T-helper 1 cell (primary cell): ENCODE measurements at places on chromosomes 16 and 17.

- DNase-seq: no peak
Observed at GRCh38 chr17:44115585-44116415, 7.6 kb downstream of the HDAC5 start.

GRCh38 chr16:53761962-53762703, 58.2 kb downstream of the FTO start:
- DNase-seq: no peak

DNA sequence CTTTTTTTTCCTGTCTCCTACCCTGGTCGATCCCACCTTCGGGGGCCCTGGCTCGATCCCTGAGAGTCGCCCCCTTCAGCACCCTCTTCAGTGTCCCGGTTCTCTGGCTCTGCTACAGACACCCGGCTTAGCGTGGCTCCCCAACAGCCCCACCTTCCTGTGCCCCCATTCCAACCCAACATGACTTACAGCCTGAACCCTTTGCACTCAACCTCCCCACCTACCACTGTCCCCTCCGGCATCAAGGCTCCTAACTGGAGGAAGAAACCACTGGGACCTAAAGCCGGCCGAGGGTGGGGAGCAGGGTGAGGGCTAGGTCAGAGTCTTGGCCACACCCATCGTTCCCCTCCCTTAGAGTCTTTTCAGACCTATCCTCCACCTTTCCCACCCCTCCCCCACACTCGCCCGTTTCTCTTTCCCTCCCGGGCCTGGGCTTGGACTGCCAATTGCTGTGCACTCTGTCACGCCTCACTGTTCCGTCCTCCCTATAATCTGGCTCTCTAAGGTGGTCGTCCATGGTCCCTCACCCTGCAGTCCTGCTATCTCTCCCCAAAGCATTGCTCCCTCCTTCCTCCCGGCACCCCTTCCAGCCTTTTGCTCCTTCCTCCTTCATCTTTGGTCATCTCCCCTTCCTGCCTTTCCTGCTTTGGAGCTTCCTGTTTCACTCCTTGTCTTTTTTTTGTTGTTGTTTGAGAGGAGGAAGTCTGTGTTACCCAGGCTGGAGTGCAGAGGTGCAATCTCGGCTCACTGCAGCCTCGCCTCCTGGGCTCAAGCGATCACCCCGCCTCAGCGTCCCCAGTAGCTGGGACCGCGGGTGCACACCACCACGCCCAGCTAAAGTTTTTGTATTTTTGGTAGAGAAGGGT, 890 bp upstream of the CLDN7 start:
- no peak for DNase-seq

DNA sequence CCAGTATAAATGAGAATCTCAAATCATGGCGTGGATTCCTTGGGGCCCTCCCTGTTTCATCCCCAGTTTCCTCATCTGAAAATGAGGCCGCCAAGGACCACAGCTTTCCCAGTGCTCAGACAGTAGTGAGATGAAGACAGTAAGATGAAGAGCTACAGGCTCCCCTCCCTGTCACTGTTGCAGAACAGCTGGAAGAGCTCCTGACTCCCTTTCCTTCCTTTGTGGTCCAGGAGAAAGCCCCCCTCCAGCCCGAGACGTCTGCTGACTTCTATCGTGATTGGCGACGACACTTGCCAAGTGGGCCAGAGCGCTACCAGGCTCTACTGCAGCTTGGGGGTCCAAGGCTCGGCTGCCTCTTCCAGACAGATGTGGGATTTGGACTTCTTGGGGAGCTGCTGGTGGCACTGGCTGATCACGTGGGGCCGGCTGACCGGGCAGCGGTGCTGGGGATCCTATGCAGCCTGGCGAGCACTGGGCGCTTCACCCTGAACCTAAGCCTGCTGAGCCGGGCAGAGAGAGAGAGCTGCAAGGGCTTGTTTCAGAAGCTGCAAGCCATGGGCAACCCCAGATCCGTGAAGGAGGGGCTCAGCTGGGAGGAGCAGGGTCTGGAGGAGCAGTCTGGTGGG, 3.0 kb upstream of the EFTUD2 start:
- no peak for DNase-seq

- no peak for DNase-seq
Observed at GRCh38 chr17:55704401-55704800, 18.3 kb downstream of the TMEM100 start.

GRCh38 chr17:21280081-21280518, 4.4 kb upstream of the MAP2K3 start:
- peak; percentile 84 for DNase-seq

- no peak for DNase-seq
Observed at GRCh38 chr17:15744074-15744676, 12.1 kb downstream of the TBC1D26 start.

DNA sequence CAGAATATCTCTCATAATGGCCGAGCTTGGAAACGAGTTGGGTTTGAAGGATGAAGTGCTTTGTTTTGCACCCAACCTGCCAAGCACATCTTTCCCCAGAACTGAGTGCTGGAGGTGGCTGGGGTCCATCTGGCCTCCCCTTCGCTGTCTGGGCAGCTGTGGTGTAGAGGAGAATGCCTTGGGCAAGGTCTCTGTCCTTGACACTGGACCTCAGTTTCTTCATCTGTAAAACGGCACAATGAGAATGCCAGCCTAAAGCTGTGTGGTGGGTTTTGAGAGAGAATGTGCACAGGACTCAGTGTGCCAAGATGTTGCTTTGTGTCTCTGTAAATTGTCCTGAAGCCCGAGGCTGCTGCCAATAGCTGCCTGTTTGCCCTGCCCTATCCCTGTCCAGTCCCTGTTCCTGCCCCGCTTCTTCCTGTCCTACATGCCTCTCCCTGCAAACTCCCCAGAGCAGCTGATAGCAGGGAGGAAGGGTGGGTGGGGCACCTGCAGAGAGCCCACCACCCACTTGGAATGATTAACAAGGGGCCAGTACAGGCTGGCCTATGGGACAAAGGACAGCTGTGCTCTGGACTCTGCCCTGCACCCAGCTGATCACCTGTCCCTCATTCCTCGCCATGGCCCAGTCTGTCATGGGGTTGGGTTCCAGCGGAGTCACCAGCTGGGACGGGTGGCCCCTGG, 15.3 kb downstream of the LASP1 start:
- DNase-seq: no peak

GRCh38 chr17:39359994-39360393, 41.4 kb downstream of the FBXL20 start:
- no peak for DNase-seq

DNA sequence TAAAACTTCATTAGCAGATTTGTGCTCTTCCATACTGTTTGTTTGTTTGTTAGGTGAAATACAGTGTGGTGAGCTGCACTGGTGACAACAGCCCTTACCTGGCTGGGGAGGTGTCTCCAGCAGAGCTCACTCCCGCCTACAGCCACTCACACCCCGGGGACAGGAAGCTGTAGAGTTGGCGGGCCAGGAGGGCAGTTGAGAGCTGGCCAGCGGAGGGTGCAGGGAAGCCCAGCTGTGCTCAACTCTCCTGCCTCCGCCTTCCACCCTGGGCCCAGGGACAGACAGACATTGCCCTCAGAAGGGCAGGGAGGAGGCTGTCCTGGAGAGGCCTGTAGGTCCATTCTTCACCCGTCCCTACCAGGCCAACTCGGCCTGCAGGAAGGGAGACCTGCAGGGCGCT, 48.6 kb upstream of the PVALEF start:
- no peak for DNase-seq

- DNase-seq: no peak
Observed at GRCh38 chr16:50193594-50193993, 40.5 kb downstream of the TENT4B start.

- no peak for DNase-seq
Observed at GRCh38 chr17:80270836-80271235, 10.2 kb downstream of the RNF213 start.

- no peak for DNase-seq
Observed at GRCh38 chr16:47016700-47017133, 43.2 kb upstream of the DNAJA2 start.

DNA sequence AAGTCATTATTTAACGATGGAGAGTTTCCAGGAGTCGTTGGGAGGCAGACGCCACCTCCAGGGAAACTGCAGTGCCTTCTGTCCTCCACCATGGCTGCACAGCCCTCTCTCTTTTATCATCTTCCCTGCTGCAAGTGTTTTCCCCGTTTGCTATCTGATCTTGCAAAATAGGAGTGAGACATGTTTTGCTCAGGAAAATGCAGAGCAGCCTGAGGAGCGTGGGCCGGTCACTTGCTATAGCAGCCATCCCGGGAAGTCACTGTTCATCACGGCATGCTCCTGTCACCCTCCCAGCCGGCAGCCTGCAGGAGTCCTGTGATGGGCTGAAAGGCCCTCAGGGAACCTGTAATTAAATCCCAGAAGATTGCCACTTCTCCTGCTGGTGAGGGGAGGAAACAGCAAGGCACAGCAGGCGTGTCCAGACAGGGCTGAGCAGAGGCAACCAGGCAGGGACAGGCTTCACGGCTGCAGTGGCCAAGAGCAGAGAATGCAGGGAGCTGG, 143.1 kb downstream of the GSG1L start:
- no peak for DNase-seq

GRCh38 chr17:39677542-39678339, 9.5 kb downstream of the PNMT start:
- no peak for DNase-seq

- DNase-seq: no peak
Observed at GRCh38 chr17:64531955-64532371, 25.2 kb downstream of the CEP95 start.

DNA sequence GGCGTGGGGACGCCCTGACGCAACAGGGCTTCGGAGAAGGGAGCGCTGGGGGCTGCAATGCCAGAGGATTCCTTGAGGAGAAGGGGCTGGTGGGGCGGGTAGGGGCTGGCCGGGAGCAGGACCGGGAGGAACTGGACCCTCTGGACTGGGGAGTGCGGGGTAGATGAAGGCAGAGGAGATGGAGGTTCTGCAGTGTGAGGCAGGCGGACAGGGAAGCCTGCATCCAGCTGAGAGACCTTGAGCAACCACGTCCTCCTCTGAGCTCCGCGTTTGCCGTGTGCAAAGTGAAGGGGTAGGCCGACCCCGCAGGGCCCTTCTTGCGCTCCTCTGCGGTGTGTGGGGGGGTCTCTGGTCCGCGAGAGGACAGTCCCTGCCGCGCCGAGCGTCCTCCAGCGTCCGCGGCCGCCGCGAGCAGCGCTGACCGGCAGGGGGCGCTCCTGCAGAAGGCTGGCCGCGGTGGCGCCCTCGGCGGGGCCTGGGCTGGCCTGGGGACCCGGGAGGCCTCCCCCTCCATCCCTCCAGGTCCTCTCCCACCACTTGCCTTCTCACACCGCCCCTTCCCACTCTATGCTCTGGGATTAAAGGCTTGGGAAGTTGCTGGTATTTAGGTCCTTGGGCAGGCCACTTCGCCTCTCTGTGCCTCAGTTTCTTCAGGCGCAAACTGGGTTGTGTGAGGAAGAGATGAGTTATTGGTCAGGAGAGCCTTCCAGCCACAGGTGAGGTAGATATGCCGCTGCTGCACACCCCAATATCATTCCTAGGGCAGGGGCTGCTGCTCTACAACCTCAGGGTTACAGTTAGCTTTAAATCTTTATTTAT, 9.6 kb upstream of the WNT9B start:
- no peak for DNase-seq

DNA sequence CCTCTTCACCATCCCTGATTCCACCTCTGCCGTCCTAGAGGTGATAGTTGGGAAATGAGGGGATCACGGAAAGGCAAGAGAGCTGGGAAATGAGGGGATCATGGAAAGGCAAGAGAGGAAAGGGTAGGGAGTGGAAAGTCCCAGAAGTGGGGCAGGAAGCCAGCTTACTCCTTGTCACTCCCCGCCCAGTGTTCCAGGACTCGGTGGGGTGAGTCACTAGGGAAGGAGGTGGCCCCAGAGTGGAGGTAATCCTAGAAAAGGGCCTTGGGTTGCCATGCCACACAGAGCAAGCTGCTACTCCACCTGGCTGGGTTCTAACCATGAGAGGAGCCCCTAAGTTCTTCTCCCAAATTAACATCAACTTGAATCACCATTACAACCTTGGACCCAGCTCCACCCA, 14.8 kb downstream of the ALOXE3 start:
- no peak for DNase-seq
